ENCODE measurements at places on chromosomes 7 and 10.

DNA sequence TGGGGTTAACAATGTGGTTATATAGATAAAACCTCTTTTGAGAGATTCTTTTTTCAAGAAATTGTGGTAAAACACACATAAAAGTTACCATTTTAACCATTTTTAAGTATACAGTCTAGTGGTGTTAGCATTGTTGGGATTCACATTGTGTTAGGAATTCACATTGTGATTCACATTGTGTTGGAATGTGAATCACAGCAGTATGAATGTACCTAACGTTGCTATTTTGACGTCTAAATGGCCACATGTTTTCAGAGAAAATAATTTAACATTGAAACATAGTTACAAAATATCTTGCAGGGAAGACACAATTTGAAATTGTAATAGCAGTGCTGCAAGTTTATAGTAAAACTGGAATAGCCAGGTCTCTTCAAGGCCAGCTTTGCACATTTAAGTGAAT is 129.0 kb downstream of the BICC1 start:
- DNase-seq: no peak

- no peak for DNase-seq
These were observed 17.7 kb upstream of the PPIF start for GRCh38 chr10:79329529-79329928.

- no peak for DNase-seq
These were observed 75.5 kb downstream of the MAP3K8 start for GRCh38 chr10:30509508-30509907.

DNA sequence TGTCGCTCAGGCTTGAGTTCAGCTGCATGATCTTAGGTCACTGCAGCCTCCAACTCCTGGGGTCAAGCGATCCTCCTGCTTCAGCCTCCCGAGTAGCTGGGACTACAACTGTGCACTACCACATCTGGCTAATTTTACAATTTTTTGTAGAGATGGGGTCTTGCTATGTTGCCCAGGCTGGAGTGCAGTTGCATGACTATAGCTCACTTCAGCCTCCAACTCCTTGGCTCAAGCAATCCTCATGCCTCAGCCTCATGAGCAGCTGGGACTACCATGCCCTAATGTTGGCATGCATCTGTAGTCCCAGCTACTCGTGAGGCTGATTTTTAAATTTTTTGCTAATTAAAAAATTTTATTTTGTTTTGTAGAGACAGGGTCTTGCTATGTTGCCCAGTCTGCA is 101.9 kb upstream of the NPTX2 start:
- DNase-seq: no peak

GRCh38 chr7:135645296-135645904 is 16.9 kb upstream of the STMP1 start:
- no peak for DNase-seq

All from activated naive CD4-positive, alpha-beta T cell (primary cell).